Type B pancreatic cell (in vitro differentiated cells): ENCODE measurements at places on chromosomes 3 and 15.
A peak's percentile ranks its signal among the peaks of the same experiment; 100 is the strongest.

DNA sequence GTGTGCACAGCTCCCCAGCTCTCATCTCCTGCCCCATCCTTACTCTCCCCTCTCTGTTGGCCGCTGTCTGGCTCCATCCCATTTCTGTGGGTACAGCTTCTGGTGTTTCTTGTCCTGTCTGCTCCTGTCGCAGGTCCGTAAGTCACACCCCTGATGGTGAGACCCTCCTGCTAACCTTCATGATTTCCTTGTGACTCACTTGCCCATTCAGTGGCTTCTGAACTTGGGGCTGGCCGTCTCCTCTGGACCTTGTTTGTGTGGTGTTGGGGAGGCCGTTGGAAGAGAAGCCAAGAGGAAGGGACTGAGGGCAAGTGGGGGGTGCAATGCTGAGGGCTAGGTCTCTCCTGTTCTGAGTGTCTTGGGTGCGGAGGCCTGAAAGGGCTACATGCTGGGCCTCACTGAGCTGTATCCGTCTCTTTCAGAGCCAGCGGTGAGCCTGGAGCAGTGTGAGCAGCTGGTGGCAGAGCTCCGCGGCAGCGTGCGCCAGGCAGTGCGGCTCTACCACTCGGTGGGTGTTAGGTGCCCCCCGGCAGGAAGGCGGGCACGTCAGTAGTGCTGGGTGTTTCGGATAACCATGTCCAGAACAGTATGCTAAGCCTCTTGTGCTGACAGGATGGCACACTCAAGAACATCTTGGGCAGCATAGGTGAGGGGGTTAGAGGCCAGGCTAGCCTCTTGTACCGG, 3.7 kb upstream of the JMJD7 start:
- no peaks in the 10 kb centered on the region for H3K27me3 ChIP-seq
- no peaks in the 10 kb centered on the region for H3K36me3 ChIP-seq
- no peak for DNase-seq
- peaks cover 6% of the 10 kb centered on the region for H3K4me1 ChIP-seq
- H3K4me3 ChIP-seq = no peak overlapping the region
- no peak overlapping the region for H3K27ac ChIP-seq

DNA sequence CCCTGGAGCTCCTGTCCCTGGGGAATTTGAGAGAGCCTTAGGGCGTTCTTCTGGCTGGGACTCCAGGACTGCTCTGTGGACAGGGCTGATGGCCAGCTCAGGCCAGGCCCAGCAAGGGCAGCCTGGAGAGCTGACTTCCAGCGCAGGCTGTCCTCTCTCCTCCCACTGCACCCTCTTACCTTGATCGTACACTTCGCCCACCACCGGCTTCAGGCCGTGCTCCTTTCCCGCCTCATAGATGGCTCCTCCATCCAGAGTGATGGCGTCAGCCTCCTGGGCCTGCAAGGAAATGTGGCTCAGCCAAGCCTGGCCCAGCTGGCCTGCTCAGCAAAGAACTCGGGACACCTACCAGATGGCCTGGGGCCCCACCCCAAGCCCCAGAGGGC, 3.1 kb downstream of the MELTF start:
- H3K36me3 ChIP-seq = no peaks in the 10 kb centered on the region
- H3K4me3 ChIP-seq = peak overlapping the region; percentile 7
- no peak overlapping the region for H3K27ac ChIP-seq
- H3K4me1 ChIP-seq = peaks cover 19% of the 10 kb centered on the region
- DNase-seq = no peak

DNA sequence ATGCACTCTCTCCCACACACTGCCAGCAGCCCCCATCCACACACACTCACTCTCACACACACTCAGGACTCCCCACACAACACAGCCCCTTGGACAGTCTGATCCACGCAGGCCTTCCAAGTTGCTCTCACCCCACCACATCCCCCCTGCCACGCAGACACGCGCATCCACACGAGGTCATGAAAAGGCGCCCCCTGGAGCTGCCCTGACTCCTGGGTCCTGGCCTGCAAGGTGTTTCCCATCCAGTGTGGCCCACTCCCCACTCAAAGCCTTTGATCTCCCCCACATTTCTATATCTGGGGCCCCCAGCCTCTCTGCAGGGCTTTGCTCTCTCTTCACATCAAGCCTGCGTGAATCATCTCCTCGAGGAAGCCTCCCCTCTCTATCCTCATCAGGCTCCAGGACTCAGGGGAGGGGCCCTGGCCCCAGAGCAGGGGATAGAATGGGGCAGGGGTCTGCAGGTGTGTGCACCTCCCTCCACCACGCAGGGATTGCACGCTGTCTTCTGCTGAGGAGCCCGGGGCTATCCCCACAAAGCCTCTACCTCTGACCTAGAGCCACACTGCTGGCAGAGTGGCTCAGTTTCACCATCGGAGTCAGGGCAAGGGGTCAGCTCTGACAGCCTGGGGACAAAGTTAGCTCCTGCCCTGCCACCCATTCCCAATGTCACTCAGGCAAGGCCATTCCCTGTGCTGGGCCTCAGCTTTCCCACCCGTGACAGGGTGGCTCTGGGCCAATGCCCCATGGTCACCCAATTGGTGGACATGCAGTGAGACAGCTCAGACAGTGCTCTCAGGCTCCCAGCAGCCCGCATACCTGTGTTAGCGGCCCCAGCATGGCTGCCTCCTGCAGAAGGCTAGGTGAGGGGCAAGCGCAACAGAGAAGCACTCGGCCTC, 6.4 kb downstream of the MYL3 start:
- H3K27ac ChIP-seq = peak overlapping the region; percentile 59
- H3K27me3 ChIP-seq = peaks cover 4% of the 10 kb centered on the region
- DNase-seq = no peak
- no peaks in the 10 kb centered on the region for H3K36me3 ChIP-seq
- no peak overlapping the region for H3K4me3 ChIP-seq
- peaks cover 31% of the 10 kb centered on the region for H3K4me1 ChIP-seq

DNA sequence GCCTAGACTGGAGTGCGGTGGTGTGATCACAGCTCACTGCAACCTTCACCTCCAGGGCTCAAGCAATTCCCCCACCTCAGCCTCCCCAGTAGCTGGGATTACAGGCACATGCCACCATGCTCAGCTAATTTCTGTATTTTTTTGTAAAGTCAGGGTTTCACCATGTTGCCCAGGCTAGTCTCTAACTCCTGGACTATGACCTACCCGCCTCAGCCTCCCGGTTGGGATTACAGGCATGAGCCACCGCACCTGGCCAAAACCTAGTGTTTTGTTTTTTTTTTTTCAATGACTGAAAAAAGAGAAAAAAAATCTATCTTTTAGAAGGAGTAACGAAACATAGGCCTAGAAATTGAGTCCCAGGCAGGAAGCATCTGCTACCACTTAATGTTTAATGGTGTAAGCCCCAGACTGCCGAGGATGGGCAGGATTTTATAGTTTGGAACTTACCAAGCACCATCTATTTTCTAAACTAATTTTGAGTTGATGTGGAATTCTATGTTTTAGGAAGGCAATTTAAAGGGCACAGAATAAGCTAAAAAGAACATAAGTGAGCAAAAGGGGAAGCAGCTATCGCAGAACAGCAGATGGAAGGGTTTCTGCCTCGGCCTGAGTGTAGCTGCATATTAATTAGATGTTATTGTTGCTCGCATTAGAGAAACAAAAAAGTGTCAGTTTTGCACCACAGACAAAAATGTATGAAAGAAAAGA, 24.2 kb upstream of the CA12 start:
- H3K27ac ChIP-seq = peak overlapping the region; percentile 3
- no peaks in the 10 kb centered on the region for H3K27me3 ChIP-seq
- DNase-seq = no peak

DNA sequence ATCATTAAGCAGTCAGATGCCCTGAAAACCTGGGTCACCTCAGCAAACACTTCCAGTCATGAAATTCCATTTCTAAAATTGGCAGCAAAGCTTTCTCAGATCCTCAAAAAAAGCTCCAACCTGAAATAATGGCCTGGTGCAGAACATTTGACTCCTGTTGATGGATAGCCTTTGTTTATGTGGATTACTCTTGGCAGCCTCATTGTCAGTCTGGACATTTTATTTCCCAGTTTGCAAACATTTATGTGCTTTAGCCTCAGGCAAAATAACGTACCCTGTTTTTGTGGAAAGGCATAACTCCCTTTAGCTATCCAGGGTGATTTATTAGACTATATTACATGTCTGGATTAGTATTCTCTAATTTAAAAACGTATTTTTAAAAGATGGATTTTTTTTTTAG, 53.9 kb downstream of the PXYLP1 start:
- DNase-seq = no peak
- H3K4me3 ChIP-seq = no peak overlapping the region
- H3K27me3 ChIP-seq = no peaks in the 10 kb centered on the region
- peaks cover 34% of the 10 kb centered on the region for H3K36me3 ChIP-seq

DNA sequence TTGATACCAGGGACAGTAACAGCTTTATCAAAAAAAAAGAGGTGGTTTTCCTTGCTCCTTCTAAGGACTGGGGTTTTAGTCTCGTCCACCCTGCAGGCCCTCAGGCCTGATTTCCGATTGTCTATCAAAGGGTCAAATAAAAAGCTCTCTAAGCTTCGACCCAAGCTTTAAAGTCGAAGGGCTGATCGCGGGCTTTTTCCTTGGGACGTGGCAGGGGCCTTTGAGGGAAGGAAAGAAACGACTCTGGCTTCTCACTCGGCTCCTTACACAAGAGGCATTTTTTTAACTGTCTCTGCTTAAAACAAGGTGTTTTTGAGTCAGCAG, 354 bp upstream of the KLHL24 start:
- peak overlapping the region; percentile 94 for H3K27ac ChIP-seq
- H3K27me3 ChIP-seq = no peaks in the 10 kb centered on the region
- peaks cover 2% of the 10 kb centered on the region for H3K36me3 ChIP-seq
- peaks cover 20% of the 10 kb centered on the region for H3K4me1 ChIP-seq

GRCh38 chr3:13619661-13620230, 70.8 kb downstream of the FBLN2 start:
- no peak overlapping the region for H3K4me3 ChIP-seq
- H3K27me3 ChIP-seq = no peaks in the 10 kb centered on the region
- H3K4me1 ChIP-seq = peaks cover 7% of the 10 kb centered on the region
- no peak for DNase-seq

DNA sequence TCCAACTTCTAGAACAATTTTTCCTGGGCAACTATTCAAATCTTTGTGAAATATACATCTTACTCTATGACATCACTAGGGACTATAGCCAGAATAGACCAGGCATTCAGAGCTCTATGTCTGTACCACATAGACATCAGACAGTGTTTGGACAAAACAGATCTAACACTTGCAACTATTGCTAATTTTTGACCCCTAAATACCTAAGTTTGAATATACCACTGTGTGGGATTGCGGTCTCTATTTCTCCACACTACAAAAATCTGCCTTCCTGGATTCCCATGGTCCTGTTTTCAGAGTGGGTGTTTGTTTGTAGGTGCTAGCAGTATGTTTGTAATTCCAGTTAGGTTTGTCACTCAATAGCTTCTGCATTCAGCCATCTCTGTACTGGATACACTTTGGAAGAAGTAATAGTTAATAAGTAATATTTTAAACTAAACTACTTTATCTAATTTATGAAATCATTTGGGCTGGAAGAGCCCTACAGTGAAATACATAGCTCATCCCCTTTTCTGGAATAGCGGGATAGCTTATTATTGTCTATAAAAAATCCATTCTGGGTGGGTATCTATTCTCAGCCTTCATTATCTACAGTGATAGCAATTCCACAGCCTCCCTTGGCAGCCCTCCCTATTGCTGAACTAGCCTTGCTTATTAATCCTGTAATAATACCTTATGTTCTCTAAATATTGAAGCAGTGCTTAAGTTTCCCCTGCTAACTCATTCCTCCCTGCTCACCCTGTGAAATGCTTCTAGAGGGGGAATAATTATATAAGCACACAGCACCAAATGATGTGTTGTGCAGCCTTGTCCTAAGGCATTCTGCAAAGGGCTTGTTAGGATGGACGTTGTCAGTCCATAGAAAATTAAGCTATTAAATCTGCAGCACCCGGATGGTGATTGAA, 49.4 kb downstream of the RBMS3 start:
- H3K36me3 ChIP-seq = no peaks in the 10 kb centered on the region
- no peak overlapping the region for H3K27ac ChIP-seq
- peaks cover 26% of the 10 kb centered on the region for H3K4me1 ChIP-seq
- no peak overlapping the region for H3K4me3 ChIP-seq

- peaks cover 40% of the 10 kb centered on the region for H3K36me3 ChIP-seq
- H3K27ac ChIP-seq = no peak overlapping the region
- DNase-seq = no peak
- H3K4me3 ChIP-seq = no peak overlapping the region
- H3K27me3 ChIP-seq = no peaks in the 10 kb centered on the region
Measured at GRCh38 chr15:72205896-72206676, 8.5 kb upstream of the GRAMD2A start.

DNA sequence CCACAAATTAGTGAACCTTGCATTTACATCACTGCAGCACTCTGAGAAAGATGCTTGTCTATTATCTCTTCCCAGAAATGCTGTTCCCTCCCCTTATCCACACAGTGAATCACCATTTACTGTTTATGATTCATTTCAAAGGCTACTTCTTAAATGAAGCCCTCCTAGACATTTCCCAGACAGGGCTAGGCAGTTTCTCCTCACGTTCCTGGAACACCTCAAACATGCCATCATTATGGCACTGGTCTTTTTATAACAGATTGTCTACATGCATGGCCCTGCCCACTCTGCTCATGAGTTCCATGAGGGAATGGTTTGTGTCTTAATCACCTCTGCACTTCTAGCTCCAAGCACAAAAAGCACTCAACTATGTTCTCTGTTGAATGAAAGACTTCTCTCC, 32.2 kb upstream of the TM2D3 start:
- no peak overlapping the region for H3K4me3 ChIP-seq
- no peak overlapping the region for H3K27ac ChIP-seq
- no peaks in the 10 kb centered on the region for H3K27me3 ChIP-seq
- peaks cover 10% of the 10 kb centered on the region for H3K36me3 ChIP-seq
- DNase-seq = no peak
- no peaks in the 10 kb centered on the region for H3K4me1 ChIP-seq

DNA sequence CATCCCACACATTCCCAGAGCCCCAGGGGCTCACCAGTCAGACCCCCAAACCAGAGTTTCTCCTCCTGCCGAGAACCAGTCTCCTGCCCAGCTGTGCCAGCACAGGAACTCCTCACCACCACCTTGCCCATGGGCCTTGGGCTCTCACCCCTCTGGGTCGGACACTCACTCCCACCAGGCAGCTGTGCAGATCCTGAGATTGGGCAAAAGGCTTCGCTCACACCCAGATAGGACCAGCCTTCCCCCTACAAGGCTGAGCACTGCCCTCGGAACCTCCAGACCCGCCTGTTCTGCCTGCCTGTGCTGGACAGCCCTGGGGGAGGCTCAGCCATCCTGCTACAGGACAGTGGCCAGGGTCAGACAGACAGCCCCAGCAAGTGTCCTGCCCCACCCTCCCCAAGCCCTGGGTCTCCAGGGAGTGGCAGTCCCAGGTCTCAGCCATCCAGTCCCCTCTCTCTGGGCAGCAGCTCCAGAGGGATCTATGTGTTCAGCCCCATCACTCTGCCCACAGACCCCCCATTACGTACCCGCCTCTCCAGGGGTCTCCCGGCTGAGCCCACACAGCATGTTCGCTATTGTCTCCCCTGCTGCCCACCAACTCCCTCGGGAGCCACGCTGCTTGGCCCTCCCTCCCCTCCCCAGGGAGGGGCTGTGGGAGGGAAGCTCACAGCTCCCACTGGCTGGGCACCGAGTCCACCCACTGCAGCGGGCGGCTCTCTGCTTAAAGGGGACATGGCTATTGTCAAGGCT, at the start of gene GRIP2:
TSS of gene GRIP2 (minus strand) at position 601 of the 750 bp plus-strand sequence. CDS start at position 567, 34 bp downstream.
- no peak within 1 kb of the TSS for H3K27ac ChIP-seq
- peaks cover 3% of the 10 kb centered on the region for H3K27me3 ChIP-seq
- no peak within 1 kb of the TSS for H3K4me3 ChIP-seq
- no peak for DNase-seq
- H3K36me3 ChIP-seq = no peaks in the 10 kb centered on the region

GRCh38 chr15:70311821-70312220, 214.1 kb upstream of the TLE3 start:
- peaks cover 12% of the 10 kb centered on the region for H3K4me1 ChIP-seq
- DNase-seq = no peak
- H3K27me3 ChIP-seq = peaks cover 7% of the 10 kb centered on the region
- H3K4me3 ChIP-seq = no peak overlapping the region
